Osteocyte (in vitro differentiated cells): ENCODE measurements at places on chromosomes 16 and 17.

GRCh38 chr17:74104921-74105320, 98.6 kb upstream of the RPL38 start:
- no peak for DNase-seq

- DNase-seq: no peak
Observed at GRCh38 chr17:69913616-69914015, 161.4 kb upstream of the KCNJ16 start.

DNA sequence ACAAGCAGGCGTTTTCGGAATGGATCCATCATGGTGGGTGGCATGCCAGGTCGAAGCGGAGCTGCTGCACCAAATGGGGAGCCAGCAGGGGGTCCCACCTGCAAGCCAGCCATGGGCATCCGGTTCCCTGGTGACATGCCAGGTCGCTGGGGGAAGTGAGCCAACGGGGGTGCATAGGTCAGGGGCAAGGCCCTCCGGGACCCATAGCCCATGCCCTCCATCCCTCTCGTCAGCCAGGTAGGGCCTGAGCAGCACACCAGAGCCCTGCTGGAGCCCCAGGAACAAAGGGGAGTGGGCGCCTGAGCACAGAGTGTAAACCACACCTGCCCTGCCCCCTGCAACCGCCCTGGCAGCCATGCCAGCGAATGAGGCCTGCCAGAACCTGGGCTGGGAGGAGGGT, 5.0 kb downstream of the SMARCD2 start:
- DNase-seq: no peak

DNA sequence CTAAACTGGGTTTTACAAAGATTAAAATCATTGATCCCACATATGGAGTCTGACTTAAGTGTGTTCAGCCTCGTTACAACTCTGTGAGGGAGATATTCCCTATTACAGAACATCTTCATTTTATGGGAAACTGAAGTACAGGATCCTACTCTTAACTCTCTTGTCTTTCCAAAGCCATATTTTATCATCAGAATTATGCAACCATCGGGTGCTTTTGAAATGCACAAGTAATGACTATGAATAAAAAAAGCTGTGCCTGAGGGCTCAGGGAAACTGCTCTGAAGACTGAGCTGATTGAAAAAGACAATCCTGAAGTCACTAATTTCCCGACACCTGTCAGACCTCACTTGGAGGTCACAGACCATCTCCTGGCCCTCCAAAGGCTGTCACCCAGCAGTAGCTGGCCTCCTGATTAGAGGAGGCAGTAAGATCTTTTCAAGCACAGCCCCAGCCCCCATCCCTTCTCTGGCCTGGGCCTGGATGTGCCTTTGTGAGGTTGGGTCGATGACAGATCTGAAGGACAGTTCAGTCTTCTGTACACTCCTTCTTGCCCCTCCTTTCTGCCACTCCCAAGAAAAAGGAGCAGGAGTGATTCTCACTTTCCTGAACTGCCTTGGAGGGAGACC, 5.6 kb downstream of the AKAP1 start:
- no peak for DNase-seq

- DNase-seq: peak; percentile 86
Observed at GRCh38 chr17:21282231-21282630, 2.3 kb upstream of the MAP2K3 start.

- no peak for DNase-seq
Observed at GRCh38 chr17:42997390-42997983, 732 bp upstream of the RPL27 start.

GRCh38 chr16:4160658-4161430, 44.6 kb upstream of the ADCY9 start:
- no peak for DNase-seq

- no peak for DNase-seq
Observed at GRCh38 chr17:63291258-63291657, 154.8 kb downstream of the CYB561 start.

DNA sequence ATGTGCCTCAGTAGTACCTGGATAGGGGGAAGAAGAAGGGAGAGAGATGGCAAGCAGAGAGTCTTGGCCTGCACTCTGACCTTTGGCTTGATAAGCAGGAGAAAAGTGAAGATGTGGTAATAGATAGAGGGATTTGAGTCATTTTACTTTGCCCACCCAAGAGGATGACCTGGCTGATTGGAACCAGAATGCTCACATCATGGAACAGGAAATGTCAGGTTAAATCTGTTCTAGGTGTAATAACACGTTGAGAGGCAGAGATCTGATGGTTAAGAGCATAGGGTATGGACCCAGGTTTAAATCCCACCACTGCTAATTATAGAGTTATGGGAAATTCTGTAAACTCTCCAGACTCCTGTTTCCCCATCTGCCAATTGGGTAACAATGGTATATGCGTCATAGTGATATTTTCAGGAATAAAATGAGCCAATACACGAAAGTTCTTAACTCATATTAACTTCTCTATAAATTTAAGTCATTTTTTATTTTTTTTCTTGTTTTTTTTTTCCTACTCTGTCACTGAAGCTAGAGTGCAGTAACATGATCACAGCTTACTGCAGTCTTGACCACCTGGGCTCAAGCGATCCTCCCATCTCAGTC, 8.1 kb upstream of the CCL18 start:
- DNase-seq: no peak

- no peak for DNase-seq
Observed at GRCh38 chr17:57935833-57936807, 19.1 kb downstream of the CUEDC1 start.

- DNase-seq: peak; percentile 54
Observed at GRCh38 chr16:31695667-31696066, 168.0 kb downstream of the AHSP start.

- peak; percentile 86 for DNase-seq
Observed at GRCh38 chr16:11586856-11587642, at the start of gene LITAF. TSS of gene LITAF (minus strand) at chr16:11586919. CDS start at chr16:11556730, 30,189 bp downstream.

DNA sequence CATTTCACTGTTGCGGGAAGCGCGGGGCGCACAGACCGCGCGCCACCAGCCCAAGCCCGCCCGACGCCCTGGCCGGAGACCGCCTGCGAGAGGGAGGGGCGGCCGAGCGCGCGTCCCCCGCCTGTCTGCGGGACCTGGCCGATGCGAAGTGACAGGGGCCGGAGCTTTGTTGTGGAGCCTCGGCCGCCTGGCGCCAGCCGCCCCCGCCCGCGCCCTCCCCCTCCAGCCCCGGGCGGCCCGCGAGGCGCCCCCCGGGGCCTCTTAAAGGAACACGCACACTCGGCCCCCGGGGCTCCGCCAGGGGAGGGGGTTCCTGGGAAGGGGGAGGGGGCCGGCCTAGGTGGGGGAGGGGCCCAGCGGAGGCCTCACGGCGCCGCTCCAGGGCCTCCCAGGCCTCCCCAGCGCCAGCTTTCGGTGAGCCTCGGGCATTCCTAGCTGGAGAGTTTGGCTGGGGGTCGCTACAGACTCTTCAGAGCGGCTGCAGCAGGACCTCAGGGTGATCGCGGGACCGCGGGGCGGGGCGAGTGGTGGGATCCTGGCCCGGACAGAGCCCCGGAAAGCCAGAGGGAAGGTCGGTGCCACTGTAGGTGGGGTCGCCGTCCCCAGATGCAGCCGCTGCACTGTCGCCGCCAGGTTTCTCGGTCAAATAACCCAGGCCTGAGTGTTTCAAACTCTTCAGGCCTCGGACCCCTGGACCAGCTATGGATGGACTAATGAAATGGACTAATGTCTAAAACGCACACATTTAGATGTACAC, 2.4 kb upstream of the TBX2 start:
- DNase-seq: no peak

- no peak for DNase-seq
Observed at GRCh38 chr17:2067608-2068024, 12.7 kb downstream of the HIC1 start.

GRCh38 chr17:75819116-75819515, 25.1 kb downstream of the UNC13D start:
- DNase-seq: no peak

- DNase-seq: no peak
Observed at GRCh38 chr16:77967054-77967904, 55.1 kb upstream of the CLEC3A start.

- no peak for DNase-seq
Observed at GRCh38 chr16:48617104-48617705, 7.2 kb upstream of the N4BP1 start.

DNA sequence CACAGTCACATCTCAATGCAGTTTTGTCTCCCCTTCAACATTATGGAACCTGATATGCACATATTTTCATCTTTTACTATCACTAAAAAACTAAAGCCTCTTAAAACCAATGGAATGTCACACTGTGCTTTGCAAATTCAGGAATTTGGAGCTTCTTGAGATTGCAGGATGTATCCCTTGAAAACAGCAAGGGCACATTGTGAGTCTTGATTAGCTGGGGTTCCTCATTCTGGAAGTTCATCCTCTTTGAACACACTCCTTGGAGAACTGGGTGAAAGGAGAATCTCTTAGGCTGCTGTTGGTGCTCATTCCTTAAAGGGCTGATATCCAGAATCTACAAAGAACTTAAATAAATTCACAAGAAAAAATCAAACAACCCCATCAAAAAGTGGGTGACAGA, 21.1 kb upstream of the MYOCD start:
- no peak for DNase-seq

GRCh38 chr16:81450783-81451491, 6.3 kb downstream of the CMIP start:
- DNase-seq: no peak

DNA sequence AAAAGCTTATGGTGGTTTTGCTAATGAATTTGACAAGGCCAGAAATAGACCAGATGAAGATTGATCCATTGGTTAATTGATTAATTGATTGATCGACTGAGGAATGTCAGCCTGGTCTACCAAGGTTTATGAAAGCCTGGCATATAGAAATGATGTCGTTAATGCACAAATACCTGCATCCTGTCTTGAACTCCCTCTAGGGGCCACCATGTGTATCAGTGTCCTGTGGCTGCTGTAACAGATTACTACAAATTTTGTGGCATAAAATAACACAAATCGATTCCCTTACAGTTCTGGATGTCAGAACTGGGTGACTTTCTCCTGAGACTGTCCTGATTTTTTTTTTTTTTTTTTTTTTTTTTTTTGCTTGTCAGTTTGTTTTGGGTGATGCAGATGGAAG, 553.2 kb downstream of the MAF start:
- peak; percentile 7 for DNase-seq

DNA sequence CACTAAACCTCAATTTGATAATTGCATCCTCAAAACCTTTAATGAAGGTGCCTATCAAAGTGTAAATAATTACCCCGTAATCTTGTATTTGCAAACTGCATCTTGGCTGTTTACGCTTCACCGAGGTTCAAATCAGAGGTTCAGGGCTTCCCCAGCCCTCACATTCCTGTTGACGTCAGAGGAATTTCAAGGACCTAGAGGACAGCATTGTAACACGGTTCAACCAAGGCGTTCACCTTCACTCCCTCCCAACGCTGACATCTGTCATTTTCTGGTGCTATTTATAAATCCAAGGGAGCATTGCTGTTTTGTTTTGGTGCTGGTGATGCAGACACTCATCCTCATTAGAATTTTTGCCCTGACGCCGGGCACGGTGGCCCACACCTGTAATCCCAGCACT, 691.6 kb upstream of the RBFOX1 start:
- peak; percentile 36 for DNase-seq

GRCh38 chr16:28189245-28189644, 22.5 kb downstream of the XPO6 start:
- DNase-seq: no peak

- no peak for DNase-seq
Observed at GRCh38 chr16:51710186-51710585, 559.1 kb upstream of the SALL1 start.

GRCh38 chr17:77437017-77437416, 296.2 kb downstream of the SEC14L1 start:
- DNase-seq: peak; percentile 90

DNA sequence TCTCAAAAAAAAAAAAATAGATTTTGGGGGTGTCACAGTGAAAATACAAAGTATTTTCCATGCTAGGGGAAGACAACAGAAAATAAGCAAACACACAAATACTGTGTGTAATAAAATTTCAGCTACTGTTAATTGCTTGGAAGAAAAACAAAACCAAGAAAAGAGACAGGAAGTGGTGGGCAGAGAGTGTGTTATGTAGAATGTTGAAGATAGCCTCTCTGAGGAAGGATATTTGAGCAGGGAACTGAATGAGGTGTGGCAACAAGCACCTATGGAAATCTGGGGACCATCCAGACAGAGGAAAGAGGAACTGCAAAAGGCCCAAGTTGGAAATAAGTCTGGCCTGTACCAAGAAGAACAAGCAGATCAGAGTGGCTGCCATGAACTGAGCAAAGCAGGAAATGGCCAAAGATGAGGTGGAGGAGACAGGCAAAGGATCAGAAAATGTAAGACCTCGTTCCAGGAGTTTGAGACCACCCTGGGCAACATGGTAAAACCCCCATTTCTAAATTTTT, 7.8 kb upstream of the USP31 start:
- DNase-seq: peak; percentile 4

DNA sequence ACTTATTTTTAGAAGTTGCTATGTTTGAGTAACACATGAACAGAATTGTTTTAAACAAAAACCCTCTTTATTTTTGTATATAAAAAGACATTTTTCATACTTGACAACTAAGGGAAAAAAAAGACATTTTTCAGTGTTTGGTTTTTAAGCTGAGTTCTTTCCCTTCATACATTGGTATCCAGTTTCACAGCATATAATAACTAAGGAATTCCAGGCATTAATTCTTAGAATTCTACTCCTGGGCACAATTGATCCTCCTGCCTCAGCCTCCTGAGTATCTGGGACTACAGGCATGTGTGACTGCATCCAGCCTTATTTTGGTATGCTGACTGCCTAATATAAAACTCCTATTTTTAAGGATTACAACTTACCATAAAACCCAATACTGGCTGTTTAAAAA, 8.4 kb downstream of the FBXO47 start:
- DNase-seq: no peak

DNA sequence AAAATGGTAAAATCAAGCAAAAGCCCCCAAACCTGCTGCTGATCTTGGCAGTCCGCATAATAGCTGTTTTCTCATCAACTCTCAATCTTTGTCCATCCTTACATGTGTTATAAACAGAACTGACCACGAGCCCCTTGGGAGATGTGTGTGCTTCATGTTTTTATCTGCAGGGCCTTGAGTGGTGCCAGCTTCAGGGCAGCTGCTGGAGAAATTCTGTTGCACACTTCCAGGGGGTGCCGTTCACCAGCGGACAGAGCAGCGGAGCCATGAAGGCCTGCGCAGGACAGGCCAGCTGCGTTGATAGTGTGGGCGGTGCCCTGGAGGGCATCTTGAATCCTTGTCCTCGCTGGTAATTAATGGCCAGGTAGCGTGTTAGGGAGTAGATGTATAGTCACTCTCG, 20.1 kb downstream of the MPRIP start:
- DNase-seq: no peak

DNA sequence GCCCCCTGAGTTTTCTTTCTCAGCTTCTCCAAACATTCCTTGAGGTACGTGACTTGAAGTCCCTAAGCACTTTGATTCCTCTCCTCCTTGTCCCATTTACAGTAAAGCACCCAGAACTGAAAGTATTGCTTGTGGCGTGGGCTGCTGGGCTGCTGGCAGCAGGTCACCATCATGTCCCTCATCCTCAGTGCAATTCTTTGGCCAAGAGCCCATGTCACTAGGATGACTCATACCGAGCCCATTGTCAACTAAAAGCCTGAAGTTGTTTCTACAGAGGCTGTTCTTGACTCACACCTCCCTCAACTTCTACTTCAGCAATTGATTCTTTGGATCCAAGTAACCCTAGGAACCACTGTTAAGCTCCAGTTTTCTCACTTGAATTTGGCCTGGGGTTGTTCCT, 54.3 kb downstream of the KPNA2 start:
- peak; percentile 57 for DNase-seq

GRCh38 chr17:60959696-60960095, 282.0 kb downstream of the BCAS3 start:
- DNase-seq: no peak

- DNase-seq: no peak
Observed at GRCh38 chr16:85860413-85861094, 38.4 kb upstream of the IRF8 start.
